GM20000 (cell line): ENCODE measurements at places on chromosomes 7 and 10.
A peak's percentile ranks its signal among the peaks of the same experiment; 100 is the strongest.

DNA sequence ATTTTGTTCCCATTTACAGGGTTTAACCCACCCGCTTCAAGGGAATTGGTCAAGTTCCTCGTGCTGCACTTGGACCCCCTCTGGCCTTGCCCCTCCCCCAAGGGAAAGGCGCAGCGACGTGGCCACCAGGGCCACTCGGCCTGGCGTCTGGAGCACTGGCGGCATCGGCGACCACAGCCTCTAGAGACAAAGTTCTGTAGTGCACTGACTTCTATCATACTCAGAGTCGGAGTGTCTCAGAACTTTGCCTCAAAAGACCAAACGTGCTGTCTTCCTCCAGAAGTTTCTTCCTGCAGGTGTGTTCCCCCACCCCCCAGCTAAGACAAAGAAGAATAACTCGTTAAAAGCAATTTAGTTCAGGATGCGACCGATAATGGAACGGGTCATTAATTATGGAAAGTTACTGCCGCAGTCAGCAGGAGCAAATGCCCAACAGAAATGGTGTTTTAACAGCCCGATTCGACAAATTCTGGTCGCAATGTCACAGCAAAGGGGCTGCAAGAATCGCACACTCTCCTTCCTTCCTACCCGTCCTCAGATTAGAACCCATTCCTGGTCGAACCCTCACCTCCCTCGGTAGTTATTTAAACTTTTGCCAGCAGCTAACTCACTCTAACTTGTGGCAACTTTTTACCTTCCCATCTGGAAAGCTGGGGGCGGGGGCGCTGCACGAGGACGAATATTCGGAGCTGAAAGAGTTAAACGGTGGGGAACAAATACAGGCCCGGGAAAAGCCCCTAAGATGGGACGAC, 202.1 kb upstream of the NFE2L3 start:
- DNase-seq: peak; percentile 41

GRCh38 chr7:115359955-115360354, 438.1 kb downstream of the MDFIC start:
- DNase-seq: no peak

DNA sequence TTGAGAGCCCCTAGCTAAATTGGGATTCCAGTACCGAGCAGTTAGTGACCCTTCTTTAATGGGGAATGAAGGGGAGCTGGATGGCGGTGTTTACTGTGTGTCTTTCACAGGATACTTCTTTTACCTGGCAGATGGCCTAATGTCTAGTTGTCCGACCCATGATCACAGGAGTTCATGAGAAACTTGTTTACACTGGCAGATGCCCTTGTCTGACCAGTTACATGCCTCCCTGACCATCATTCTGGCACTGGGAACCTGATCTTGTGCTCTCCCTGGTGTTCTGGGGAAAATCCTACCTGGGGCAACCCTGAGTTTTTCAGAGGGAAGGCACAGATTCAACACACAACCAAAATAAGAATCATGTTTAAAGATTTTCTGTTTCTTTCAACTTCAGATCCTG, 120.1 kb upstream of the SLC13A1 start:
- no peak for DNase-seq

- DNase-seq: no peak
These were observed 136.1 kb downstream of the AKR1D1 start for GRCh38 chr7:138212314-138212713.

- no peak for DNase-seq
These were observed 9.5 kb downstream of the PTCD1 start for GRCh38 chr7:99428972-99429566.

- DNase-seq: no peak
These were observed 168.0 kb downstream of the SORCS1 start for GRCh38 chr10:106996510-106996909.

GRCh38 chr10:3886191-3886590, 101.2 kb upstream of the KLF6 start:
- no peak for DNase-seq

GRCh38 chr10:32384171-32384570, 37.2 kb upstream of the EPC1 start:
- DNase-seq: no peak

DNA sequence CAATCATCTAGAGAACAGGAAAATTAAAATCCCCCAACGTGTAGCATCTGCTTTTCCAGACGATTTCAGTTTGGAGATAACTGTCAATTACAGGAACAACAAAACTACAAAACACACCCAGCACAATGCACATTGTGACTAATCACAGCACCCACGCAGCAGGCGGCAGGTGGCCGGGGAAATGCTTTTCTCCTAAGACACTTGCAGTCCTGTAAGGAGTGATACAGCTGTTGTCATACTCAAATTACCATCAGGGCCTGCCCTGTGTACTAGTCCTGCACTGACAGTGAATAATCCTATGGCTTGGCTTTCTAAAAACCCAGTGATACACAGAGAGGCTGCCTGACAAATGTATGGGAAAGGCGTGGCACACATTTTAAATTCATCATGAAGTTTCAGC, 37.8 kb downstream of the COBL start:
- no peak for DNase-seq

DNA sequence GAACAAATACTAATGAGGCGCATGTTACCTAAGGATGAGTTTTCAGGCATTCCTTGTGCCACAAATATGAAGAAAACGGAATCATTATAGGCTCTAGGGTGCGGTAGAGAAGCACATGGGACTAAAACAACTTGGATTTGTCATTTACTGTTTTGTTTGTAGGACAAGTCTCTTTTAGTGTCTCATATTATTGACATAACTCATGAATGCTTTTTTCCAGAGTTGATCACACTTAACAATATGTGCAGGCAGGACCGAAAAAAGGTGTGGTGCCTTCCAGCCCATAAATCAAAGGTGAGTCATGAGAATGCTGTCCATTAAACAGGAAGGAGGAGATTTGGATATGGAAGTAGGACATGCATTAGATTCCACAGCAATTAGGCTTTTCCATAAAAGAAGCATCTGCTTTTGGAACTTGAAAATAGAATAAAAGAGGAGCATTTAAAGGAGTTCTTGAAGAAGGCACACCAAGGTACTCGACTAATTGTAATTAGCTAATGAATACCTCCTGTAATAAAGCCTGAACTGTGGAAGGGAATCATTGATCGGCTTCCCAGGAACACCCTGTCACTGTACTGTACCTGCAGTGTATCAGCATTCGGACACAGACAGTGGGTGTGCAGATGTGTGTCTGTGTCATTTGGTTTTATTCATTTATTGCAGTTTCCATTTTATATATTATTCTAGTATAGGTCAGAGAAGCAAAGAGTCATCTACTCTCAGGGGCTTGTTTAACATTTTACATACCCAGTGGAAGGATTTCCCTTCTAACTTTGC, 119.7 kb upstream of the KLF14 start:
- no peak for DNase-seq

DNA sequence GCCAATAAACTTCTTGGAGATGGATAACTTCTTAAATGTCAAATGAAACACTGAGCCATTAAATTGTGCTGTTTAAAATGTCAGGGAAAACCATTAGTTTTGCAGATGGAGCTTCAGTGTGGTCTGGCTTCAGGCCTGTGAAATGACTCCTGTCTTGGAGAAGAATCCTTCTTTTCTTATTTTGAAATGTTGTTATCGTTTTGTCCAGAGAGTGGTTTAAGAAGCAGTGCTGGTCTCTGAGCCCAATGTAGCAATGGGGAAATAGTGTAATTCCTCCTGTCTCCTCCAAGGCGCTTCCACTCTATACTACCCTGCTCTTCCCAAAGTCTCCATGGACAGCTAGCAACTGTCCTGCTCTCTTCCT, 177.6 kb downstream of the REEP3 start:
- DNase-seq: no peak

DNA sequence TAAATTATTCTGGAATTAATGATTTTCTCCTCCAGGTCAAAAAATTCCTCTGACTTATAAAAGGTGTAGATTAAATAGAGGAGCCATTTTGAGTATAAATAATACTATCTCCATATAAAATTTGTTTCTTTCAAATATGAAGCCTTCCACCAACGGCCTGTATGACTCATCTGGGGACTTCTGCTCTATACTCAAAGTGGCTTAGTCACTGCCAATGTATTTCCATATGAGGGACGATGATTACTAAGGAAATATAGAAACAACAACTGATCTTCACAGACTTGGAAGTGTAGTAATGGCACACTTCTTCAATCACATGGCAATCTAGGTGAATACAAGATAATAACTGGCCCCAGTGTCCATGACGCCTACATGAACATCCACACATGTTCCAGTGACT, 335.6 kb upstream of the HGF start:
- no peak for DNase-seq

DNA sequence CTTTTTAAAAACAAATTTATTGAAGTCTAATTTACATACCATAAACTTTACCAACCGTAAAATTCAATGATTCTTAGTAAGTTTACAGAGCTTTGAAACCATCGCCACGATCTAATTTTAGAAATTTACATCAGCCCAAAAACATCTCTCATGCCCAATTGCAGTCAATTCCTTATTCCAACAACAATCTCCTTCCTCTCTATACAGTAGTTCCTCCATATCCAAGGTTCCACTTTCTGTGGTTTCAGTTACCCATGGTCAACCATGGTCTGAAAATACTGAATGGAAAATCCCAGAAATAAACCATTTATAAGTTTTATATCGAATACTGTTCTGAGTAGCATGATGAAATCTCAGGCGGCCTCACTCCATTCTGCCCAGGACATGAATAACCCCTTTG, 183.4 kb upstream of the ADCY1 start:
- no peak for DNase-seq

GRCh38 chr10:60735244-60735643, 43.0 kb upstream of the CDK1 start:
- DNase-seq: no peak

GRCh38 chr10:14025283-14026189, 305.2 kb downstream of the FRMD4A start:
- no peak for DNase-seq

GRCh38 chr7:43844662-43845061, 24.7 kb downstream of the MRPS24 start:
- DNase-seq: no peak

DNA sequence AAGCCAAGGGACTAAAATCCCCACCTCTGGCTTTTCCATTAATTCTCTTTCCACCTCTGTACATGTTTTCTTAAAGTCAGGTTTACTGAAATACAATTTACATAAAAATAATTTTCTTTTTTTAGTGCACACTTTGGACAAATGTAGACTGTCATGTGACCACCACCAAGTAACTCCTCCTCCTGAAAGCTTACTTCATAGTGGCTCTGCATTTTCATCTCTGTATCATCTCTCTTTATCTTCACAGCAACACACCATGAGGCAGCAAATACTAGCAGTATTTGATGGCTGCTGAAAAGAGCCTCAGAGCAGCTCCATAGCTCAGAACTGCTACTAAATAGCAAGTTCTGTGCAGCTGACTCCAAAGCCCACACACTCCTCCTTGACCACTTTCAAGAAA, 17.3 kb downstream of the WDFY4 start:
- no peak for DNase-seq

GRCh38 chr7:128713794-128714193, 25.4 kb upstream of the CALU start:
- DNase-seq: no peak

DNA sequence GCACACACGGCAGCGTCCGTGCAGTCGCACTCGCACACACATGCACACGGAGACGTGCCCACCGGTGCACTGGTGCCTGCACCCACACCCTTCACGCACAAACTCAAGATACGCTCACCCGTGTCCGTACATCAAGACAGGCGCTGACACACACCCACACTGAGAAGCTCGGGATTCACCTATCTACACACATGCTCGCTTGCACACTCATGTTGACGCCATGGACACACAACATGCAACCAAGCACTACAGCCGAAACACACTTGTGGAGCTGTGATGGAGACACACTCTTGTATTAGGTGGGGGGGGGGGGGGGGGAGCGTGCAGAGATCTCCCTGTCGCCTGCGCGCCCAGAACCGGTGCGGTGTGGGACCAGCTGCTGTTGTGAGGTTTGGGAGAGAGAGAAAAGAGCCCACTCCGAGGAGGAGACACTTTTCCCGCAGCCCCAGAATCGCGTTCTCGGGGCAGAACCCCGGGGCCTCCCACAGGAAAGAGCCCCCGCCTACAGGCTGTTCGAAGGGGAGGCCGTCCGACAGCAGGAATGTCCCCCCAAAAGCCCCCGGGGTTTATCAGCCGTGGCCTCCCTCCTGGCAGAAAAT, 605 bp upstream of the NFKB2 start:
- peak; percentile 65 for DNase-seq

- no peak for DNase-seq
These were observed 135.0 kb downstream of the ADAM22 start for GRCh38 chr7:88069093-88069492.

- DNase-seq: no peak
These were observed 224.6 kb upstream of the NRP1 start for GRCh38 chr10:33559105-33559504.

- DNase-seq: no peak
These were observed 605.7 kb downstream of the TYW1 start for GRCh38 chr7:67602246-67602887.

GRCh38 chr10:71705582-71705981, 14.0 kb downstream of the C10orf105 start:
- no peak for DNase-seq

GRCh38 chr7:91993976-91994375, 53.3 kb downstream of the AKAP9 start:
- DNase-seq: no peak
